Endodermal cell (in vitro differentiated cells): ENCODE measurements at places on chromosomes 6 and 20. TPM values are rescaled to one million over a fixed set of nuclear protein-coding genes. Genes with fewer than 3 reads are reported as not detected.

Gene STX7
- total RNA-seq: 35.6 to 49.1 TPM (median 41.7 TPM) in 3 replicates

Gene BTN1A1
- total RNA-seq: 0.11 TPM in 1 of 3 replicates, not detected in the others

Gene KCTD20
- 20.5 and 22.9 TPM in 2 replicates for total RNA-seq

- no peaks in the 10 kb centered on the region for H3K27me3 ChIP-seq
- H3K4me3 ChIP-seq: peak overlapping the region; percentile 90
- peaks cover 13% of the 10 kb centered on the region for H3K4me1 ChIP-seq
- peaks cover 17% of the 10 kb centered on the region for H3K36me3 ChIP-seq
- DNase-seq: no peak
These were observed 1.2 kb downstream of the DDR1 start for GRCh38 chr6:30885481-30885998.

DNA sequence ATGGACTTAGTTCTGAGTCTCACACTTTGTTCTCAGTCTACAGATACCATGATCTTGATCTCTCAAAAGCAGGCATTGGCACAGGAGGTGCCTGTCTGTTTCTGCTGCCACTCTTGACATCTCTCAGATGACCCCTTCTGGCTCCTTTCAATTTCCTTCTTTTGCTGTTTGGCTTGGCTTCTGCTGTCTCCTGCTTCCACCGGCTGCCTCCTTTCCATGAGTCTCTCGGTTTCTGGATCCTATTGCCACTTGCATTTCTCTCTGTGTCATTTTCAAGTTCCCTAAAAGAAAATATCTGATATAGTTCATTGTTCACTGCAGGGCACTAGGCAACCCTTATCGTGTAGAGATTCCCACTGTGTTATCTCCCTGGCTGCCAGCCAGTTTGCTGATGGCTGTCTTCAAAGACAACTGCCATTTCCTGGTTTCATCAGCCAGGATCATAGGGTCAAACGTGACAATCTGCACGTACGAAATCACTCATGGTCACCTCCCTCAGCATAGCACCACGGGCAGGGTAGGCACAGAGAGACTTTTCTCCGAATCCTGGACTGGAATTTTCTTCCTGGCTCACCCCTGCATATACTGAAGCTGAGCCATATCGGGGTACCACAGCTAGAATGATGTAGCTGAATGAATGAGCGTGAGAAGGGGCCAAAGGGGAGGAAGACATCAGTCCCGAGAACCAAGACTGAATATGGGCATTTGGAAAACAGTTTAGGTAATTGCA lies 144.6 kb upstream of the TMEM170B start:
- peak overlapping the region; percentile 66 for H3K4me3 ChIP-seq
- DNase-seq: no peak
- H3K27me3 ChIP-seq: no peaks in the 10 kb centered on the region
- H3K4me1 ChIP-seq: peaks cover 16% of the 10 kb centered on the region
- peak overlapping the region; percentile 11 for H3K27ac ChIP-seq
- H3K36me3 ChIP-seq: no peaks in the 10 kb centered on the region

DNA sequence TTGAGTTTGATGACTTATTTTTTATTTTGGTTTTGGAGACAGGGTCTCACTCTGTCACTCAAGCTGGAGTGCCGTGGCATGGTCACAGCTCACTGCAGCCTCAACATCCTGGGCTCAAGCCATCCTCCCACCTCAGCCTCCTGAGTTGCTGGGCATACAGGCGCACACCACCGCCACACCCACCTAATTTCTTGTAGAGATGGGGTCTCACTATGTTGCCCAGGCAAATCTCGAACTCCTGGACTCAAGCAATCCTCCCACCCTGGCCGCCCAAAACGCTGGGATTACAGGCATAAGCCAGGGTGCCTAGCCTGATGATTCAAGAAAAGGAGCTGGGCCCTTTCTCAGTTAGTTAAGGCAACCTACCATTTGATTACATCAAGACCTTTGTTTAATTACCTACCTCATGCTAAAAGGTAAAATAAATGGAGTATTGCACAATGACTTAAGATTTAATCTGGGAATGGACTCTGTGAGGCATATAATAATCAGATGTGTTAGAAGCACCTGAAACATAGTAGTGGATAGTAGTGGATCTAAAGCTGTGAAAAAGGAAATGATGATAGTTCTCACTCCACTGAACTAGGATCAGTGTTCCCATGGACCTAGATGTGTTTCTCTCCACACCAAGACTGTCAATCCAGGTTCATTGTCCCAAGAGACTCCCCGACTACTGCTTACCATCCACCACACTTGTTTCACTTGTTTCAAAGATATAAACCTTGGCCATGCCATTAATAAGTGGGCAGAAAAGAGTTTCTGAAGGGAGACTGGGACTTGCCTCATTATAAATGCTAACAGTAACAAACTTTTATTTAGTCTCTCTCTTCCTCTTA lies 2.1 kb downstream of the TNFRSF21 start:
- no peak for DNase-seq
- peaks cover 9% of the 10 kb centered on the region for H3K4me1 ChIP-seq
- H3K27ac ChIP-seq: no peak overlapping the region
- H3K36me3 ChIP-seq: peaks cover 30% of the 10 kb centered on the region
- no peaks in the 10 kb centered on the region for H3K27me3 ChIP-seq

GRCh38 chr6:13803581-13803980 lies 10.8 kb downstream of the MCUR1 start:
- H3K4me1 ChIP-seq: peaks cover 4% of the 10 kb centered on the region
- no peak overlapping the region for H3K27ac ChIP-seq
- peaks cover 72% of the 10 kb centered on the region for H3K36me3 ChIP-seq
- DNase-seq: no peak

DNA sequence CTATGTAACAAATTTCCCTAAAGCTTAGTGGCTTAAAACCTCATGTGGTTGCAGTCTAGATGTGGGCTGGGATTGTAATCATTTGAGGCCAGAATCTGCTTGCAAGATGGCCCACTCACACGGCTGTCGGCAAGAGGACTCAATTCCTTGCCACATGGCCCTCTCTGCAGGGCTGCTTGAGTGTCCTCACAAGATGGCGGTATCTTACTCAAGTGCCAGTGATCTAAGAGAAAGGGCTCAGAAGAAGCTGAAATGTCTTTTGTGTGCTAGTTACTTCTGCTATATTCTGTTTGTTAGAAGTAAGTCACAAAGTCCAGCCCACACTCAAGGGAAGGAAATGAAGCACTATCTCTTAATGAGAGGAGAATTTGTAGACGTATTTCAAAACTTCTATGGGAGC lies 47.1 kb upstream of the PMEPA1 start:
- DNase-seq: peak; percentile 15
- H3K36me3 ChIP-seq: no peaks in the 10 kb centered on the region
- H3K4me1 ChIP-seq: no peaks in the 10 kb centered on the region
- H3K27me3 ChIP-seq: no peaks in the 10 kb centered on the region
- H3K4me3 ChIP-seq: no peak overlapping the region

- no peak for DNase-seq
- H3K27me3 ChIP-seq: no peaks in the 10 kb centered on the region
- no peak overlapping the region for H3K4me3 ChIP-seq
- H3K4me1 ChIP-seq: peaks cover 4% of the 10 kb centered on the region
- no peaks in the 10 kb centered on the region for H3K36me3 ChIP-seq
These were observed 30.7 kb downstream of the CDH22 start for GRCh38 chr20:46277602-46278001.

GRCh38 chr6:43826730-43827129 lies 56.7 kb downstream of the VEGFA start:
- H3K4me1 ChIP-seq: peaks cover 49% of the 10 kb centered on the region
- no peaks in the 10 kb centered on the region for H3K36me3 ChIP-seq
- no peak overlapping the region for H3K4me3 ChIP-seq

- DNase-seq: no peak
- peaks cover 2% of the 10 kb centered on the region for H3K4me1 ChIP-seq
- H3K4me3 ChIP-seq: no peak overlapping the region
- H3K27me3 ChIP-seq: no peaks in the 10 kb centered on the region
These were observed 179.2 kb upstream of the BMP2 start for GRCh38 chr20:6588296-6588695.

DNA sequence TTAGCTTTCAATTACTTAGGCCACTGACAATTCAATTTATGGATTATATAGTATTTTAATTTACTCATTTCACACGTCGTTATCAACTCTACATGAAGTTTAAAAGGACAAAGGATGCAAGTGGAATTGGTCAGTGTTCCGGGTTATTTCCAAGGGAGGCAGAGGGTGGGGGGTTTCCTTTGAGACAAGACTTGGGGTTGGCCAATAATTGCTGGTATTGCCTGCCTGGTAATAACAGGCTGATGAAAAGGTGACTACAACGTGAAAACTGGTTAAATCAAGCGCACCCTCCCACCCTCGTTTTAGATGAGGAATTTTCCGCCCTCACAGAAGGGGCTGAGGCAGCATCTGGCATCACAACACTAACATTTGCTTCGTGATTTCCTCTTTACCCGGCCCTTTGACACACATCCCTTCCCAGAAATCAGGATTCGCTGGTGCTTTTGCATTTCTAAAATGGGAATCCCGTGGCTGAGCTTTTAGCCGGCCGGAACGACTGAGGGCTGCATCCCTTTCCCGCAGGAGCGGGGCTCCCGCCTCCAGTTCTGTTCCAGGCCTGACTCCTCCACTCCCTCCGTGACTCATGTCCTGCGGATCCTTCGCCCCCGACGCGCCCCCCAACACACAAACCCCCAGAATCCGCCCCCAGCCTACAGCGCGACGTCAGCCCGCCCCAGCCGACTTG lies 999 bp upstream of the PIM1 start:
- peak overlapping the region; percentile 99 for H3K27ac ChIP-seq
- DNase-seq: peak; percentile 87
- peaks cover 26% of the 10 kb centered on the region for H3K36me3 ChIP-seq
- peaks cover 2% of the 10 kb centered on the region for H3K4me1 ChIP-seq
- H3K27me3 ChIP-seq: no peaks in the 10 kb centered on the region

- DNase-seq: no peak
- no peak overlapping the region for H3K27ac ChIP-seq
- no peak overlapping the region for H3K4me3 ChIP-seq
These were observed 212.4 kb upstream of the RUNX2 start for GRCh38 chr6:45115696-45116095.

DNA sequence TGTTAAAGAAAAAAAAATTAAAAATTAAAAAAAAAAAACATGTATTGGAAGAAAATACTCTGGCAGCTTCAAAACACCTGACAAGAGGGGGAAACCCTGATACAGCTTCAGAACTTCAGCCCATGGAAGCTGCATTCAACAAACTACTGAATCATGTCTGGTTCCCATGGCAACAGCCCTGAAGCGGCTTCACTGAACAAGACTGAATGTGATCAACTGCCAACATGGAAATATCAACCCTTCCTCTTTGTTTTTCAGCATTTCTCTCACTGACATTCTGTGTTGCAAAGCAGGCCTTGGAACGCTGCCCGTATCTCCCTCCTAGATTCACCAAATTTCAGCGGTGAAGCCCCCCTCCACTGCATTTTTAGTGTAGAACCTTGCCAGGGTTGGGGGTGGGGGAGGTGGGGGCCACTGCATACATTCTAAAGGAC lies 91.3 kb upstream of the SHLD1 start:
- peak overlapping the region; percentile 77 for H3K27ac ChIP-seq
- no peak for DNase-seq
- no peak overlapping the region for H3K4me3 ChIP-seq
- no peaks in the 10 kb centered on the region for H3K36me3 ChIP-seq

GRCh38 chr6:44304282-44305199 lies 8.6 kb downstream of the AARS2 start:
- peaks cover 10% of the 10 kb centered on the region for H3K4me1 ChIP-seq
- peaks cover 74% of the 10 kb centered on the region for H3K36me3 ChIP-seq
- H3K27me3 ChIP-seq: no peaks in the 10 kb centered on the region
- peak; percentile 83 for DNase-seq

GRCh38 chr6:16747232-16748024 lies 13.8 kb downstream of the ATXN1 start:
- no peaks in the 10 kb centered on the region for H3K27me3 ChIP-seq
- no peak for DNase-seq
- H3K36me3 ChIP-seq: no peaks in the 10 kb centered on the region

- H3K4me3 ChIP-seq: no peak overlapping the region
- no peaks in the 10 kb centered on the region for H3K4me1 ChIP-seq
- no peak for DNase-seq
- no peaks in the 10 kb centered on the region for H3K36me3 ChIP-seq
These were observed 221.8 kb downstream of the ANKRD60 start for GRCh38 chr20:58006346-58007316.

- no peak overlapping the region for H3K4me3 ChIP-seq
- H3K27ac ChIP-seq: peak overlapping the region; percentile 21
- H3K36me3 ChIP-seq: no peaks in the 10 kb centered on the region
- no peak for DNase-seq
- H3K4me1 ChIP-seq: no peaks in the 10 kb centered on the region
These were observed 190.0 kb downstream of the C6orf118 start for GRCh38 chr6:165119231-165120020.

DNA sequence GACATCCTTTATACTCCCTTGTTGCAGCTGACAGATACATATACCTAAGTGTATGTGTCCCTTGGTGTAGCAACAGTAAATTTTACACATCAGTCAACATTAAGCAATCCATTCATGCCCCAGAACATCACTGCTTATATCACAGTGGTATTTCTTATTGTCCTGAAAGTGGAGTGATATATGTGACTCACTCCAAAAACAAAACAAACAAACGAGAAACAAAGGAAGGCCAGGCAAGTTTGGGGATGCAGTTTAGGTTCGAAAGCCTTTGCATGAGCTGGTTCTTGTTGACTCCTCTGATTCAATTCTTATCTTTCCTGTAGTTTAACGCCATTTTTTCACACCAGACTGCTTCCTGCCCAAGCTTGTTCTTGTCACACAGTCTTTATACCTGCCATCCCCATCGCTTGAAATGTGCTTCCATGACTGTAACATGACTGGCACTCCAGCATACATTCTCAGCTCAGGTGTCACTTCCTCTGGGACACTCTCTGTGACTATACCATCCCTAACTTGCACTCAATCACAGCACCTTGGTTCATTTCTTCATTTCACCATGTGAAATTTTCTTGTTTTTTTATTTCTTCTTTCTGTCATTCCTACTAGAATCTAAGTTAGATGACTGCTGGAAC lies 125.0 kb upstream of the TSHZ2 start:
- no peak for DNase-seq
- no peaks in the 10 kb centered on the region for H3K36me3 ChIP-seq
- no peaks in the 10 kb centered on the region for H3K4me1 ChIP-seq

- DNase-seq: no peak
- no peaks in the 10 kb centered on the region for H3K27me3 ChIP-seq
- H3K4me1 ChIP-seq: no peaks in the 10 kb centered on the region
- H3K27ac ChIP-seq: no peak overlapping the region
- no peaks in the 10 kb centered on the region for H3K36me3 ChIP-seq
These were observed 244.8 kb upstream of the FAM83B start for GRCh38 chr6:54601600-54602300.

GRCh38 chr6:112475083-112475482 lies 128.0 kb downstream of the RFPL4B start:
- no peak overlapping the region for H3K4me3 ChIP-seq
- DNase-seq: no peak
- no peaks in the 10 kb centered on the region for H3K4me1 ChIP-seq
- no peaks in the 10 kb centered on the region for H3K36me3 ChIP-seq
- no peaks in the 10 kb centered on the region for H3K27me3 ChIP-seq

GRCh38 chr20:54494303-54495006 lies 19.1 kb downstream of the DOK5 start:
- no peaks in the 10 kb centered on the region for H3K36me3 ChIP-seq
- H3K27ac ChIP-seq: no peak overlapping the region
- H3K4me1 ChIP-seq: no peaks in the 10 kb centered on the region
- H3K27me3 ChIP-seq: no peaks in the 10 kb centered on the region

DNA sequence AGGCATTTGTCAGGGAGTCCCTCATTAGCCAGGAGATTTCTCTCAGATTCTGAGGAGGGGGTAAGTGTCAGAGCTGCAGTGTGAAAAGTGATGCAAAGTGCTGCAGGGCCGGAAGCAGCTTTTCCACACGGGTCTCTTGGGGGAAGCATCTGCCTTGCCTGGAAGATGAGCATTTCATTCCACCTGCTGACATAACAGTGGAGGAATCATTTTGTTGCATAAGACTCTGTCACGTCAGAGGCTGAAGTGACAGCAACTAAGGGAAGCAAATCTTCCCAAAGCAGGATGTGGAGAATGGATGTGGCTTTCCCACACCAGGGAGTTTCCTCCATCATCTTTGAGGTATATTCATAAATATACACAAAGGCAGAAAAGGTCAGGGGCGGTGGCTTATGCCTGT lies 22.8 kb downstream of the DCBLD1 start:
- H3K4me3 ChIP-seq: no peak overlapping the region
- no peak overlapping the region for H3K27ac ChIP-seq
- H3K36me3 ChIP-seq: peaks cover 4% of the 10 kb centered on the region
